ENCODE measurements at places on chromosomes 6 and 20. TPM values are rescaled to one million over a fixed set of nuclear protein-coding genes. Genes with fewer than 3 reads are reported as not detected.

DNA sequence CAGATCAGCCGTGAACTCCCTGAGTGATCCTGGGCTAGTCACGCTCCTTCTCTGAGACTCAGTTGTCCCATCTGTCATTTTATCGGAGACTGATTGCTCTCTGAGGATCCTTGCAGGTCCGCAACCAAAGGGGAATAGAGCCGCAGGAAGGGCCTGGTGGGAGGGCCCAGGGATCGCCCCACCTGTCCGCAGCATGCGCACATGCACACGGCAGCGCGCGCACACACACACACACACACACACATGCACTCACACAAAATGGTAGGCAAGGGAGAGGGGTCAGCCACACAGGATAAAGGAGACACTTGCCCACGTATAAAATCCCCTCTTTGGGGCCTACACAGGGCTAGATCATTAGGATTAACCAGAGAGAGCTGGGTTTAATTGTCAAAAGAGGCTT, 95.6 kb upstream of the FOXP4 start:
- no peak for DNase-seq
- no peaks in the 10 kb centered on the region for H3K36me3 ChIP-seq
- H3K4me3 ChIP-seq: no peak overlapping the region
- peak overlapping the region; percentile 72 for H3K27ac ChIP-seq
- H3K4me1 ChIP-seq: peaks cover 32% of the 10 kb centered on the region
- peaks cover 5% of the 10 kb centered on the region for H3K27me3 ChIP-seq

The PDE7B gene
- 16.5 TPM for total RNA-seq

DNA sequence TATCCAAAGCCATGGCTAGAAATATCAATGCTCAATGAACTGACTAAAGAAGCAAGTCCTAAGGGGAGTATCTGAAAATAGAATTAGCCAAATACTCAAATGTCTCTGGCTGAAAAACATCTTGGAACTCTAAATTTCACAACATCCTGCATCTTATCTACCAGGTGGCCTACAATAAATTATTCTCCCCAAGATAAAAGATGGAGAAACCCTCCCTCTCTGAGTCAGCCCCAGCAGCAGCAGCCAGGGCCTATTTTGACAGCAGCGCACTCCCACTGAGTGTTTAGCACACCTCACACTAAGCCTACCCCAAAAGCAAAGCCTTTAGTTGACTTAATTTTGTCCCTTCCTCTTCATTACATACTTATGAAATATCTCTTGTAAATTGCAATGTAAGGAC, 5.9 kb downstream of the CALHM6 start:
- H3K4me1 ChIP-seq: no peaks in the 10 kb centered on the region
- no peaks in the 10 kb centered on the region for H3K36me3 ChIP-seq
- no peak overlapping the region for H3K4me3 ChIP-seq
- no peak for DNase-seq
- H3K27me3 ChIP-seq: no peaks in the 10 kb centered on the region

DNA sequence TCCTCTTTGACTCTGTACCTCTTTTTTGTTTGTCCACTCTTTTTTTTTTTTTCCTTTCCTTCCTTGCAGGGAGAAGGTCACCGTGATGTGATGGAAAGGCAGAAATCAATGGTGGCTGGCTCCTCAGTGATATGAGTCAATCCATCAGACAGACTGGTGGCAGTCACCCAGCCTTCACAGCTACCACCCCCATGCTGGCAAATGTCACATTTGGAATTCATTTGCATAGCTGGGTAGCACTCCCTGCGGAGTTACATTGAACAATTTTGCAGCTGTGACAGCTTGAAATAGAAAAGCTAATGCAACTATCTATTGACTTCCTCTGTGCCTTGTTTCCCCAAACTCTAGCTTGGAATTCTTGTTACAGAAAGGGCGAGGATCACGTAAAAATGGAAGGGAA, 668.4 kb downstream of the C6orf118 start:
- no peaks in the 10 kb centered on the region for H3K4me1 ChIP-seq
- H3K36me3 ChIP-seq: no peaks in the 10 kb centered on the region
- no peak for DNase-seq
- no peak overlapping the region for H3K4me3 ChIP-seq
- no peaks in the 10 kb centered on the region for H3K27me3 ChIP-seq
- H3K27ac ChIP-seq: no peak overlapping the region

DNA sequence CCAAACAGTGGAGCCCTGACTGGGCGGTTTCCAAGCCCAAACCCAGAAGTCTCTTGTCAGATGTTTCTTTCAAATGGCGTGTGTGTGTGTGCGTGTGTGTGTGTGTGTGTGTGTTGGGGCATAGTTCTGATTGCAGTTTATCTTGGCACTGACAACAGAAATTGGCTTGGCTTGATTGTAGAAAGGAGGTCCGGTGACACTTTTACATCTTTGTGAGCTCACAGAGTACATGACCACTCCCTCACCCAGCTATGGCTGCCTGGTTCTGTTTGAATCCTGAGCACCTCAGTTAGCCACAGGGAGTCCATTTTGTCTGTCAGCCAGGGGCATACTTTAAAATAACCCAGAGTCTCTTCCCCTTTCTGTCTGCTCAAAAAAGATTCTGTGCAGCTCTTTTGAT, 276.3 kb downstream of the CD83 start:
- no peak for DNase-seq
- H3K4me1 ChIP-seq: no peaks in the 10 kb centered on the region

The ULBP3 gene
- 0.82 TPM for total RNA-seq
